ENCODE measurements at places on chromosomes 4 and X.

GRCh38 chr4:34193451-34194154 is 2050.7 kb downstream of the ARAP2 start:
- DNase-seq: no peak

- no peak for DNase-seq
Measured at GRCh38 chr4:61425315-61425714, 225.2 kb downstream of the ADGRL3 start.

DNA sequence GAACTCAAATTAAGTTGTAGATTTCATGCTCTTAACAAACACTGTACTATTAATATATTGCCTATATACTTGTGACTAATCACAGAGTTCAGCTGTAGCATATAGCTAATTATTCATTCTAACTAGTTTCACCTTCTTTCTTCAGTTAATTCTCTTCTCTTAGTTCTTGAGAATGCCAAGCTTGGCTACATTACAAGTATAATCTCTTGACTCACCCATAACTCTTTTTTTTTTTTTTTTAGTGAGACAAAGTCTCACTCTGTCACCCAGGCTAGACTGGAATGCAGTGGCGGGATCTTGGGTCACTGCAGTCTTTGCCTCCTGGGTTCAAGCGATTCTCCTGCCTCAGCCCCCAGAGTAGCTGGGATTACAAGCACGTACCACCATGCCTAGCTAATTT is 5.4 kb downstream of the KLHL5 start:
- DNase-seq: no peak

GRCh38 chr4:60656171-60656570 is 544.0 kb upstream of the ADGRL3 start:
- no peak for DNase-seq
